ENCODE measurements at places on chromosomes 6 and 20.

DNA sequence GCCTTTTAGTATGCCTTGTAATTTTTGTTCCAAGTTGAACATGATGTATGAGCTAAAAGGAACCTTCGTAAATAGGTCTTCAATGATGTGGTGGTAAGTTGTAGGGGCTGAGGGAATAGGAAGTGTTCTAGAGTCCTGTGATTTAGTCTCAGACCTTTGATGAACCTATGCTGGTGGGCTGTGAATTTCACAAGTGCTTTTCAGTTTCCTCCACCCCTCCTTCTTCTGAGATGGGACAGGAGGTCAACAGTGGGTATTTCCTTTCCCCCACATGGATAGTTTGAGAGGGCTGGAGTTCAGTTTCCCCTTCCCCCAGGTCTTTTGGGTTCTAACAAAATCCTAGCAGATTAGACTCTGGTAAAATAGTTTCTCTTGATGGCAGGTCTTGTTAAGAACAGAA lies 121.0 kb upstream of the ATXN1 start:
- DNase-seq, result no peak

GRCh38 chr20:38545771-38546170 lies 35.2 kb upstream of the ADIG start:
- DNase-seq, result no peak

GRCh38 chr20:36162272-36162966 lies 7.9 kb downstream of the EPB41L1 start:
- DNase-seq, result no peak

DNA sequence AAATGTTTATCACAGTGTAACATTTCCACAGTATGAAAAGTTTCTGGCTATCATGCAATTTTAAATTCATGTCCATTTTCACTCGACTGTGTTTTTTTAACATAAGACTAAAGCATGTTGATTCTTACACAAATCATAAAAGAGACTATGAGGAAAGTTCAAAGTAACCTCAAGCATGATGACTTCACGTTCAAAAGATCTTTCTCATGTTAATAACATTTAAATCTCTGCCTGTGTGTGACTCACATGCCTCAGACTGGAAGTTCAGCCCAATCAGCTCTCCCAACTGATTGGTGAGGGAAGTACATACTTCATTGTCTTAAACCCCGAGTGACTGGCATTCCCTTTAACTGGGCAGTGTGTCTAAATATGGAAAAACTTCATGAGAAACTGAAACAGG lies 37.4 kb downstream of the ATXN1 start:
- no peak for DNase-seq

DNA sequence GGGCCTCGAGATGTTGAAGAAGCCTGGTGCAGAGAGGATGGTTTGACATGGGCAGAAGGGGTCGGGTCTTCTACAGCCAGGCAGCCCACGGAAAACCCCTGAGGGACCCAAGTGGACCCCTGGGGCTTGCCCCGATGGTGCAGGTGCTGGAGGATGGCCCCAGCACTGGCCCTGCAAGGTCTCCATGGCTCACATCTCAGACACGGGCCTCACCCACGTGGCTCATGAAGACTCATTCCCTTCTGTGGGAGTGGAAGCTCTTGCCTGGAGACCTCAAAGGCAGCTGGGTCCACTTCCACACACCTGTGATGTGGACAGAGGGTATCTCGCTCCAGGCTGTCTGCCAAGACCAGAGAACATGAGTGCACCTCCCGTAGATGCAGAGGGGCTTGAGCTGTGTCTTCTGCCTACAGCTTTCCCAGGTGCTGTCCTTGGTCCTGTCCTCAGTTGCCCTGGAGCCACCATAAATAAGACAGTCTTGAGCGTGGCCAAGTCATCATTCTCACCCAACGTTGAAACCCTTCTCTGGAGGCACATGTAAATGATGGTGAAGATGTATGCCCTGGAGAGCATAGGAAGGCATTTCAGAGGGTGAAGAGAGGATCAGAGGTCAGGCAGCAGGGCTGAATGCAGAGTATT lies 108.0 kb downstream of the SYNDIG1 start:
- no peak for DNase-seq

- DNase-seq, result no peak
Measured at GRCh38 chr6:81814370-81815076, 62.0 kb upstream of the TENT5A start.

DNA sequence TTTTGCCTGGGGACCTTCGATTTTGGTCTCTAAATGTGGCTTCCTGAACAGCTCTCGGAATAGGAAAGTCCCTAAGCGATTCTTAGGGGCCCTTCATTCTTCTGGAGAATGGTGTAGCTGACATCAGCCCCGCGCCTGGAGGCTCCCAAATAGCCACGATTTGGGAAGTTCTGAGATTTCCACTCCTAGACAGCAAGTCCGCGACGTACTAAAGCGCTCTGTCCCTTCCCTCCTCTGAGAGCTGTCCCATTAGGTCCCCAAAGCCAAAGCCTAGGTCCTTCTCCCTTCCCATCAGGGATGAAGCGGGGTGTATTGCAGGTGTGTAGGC lies 756 bp downstream of the MOXD1 start:
- no peak for DNase-seq

DNA sequence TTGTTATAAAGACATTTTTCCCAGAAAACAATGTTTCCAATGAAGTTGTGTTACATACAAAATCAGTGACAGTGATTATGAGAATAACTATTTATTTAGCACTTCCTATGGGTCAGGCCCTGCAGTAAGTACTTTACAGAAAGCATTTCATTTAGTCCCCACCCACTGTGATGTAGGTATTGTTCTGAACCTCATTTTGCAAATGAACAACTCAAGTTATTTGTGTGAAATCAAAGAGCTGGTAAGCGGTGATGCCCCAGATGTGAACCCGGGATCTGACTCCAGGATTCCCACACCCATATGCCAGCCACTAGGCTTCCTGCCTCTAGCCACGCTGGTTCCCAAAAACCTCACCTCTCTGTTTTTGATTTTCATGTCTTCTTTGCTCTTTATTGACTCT lies 30.9 kb downstream of the FAXC start:
- no peak for DNase-seq

DNA sequence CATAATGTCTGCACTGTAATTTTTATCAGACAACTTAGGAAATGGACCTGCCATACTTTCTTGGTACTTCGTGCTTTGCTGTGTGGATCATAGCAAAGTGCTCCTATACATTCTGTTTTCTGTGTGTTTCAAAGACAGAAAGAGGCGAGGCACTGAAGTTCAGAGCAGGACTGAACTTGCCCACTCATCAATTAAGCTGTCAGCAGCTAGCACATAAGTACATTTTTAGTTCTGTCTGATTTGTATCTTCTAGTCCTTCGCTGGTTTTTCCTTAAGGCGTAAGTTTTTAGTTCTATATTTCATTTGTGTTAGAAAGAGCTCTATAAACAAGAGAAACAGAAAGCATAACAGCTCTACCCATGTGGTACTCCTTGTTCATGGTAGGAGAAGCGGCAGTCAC lies 42.1 kb downstream of the MAP3K4 start:
- no peak for DNase-seq

DNA sequence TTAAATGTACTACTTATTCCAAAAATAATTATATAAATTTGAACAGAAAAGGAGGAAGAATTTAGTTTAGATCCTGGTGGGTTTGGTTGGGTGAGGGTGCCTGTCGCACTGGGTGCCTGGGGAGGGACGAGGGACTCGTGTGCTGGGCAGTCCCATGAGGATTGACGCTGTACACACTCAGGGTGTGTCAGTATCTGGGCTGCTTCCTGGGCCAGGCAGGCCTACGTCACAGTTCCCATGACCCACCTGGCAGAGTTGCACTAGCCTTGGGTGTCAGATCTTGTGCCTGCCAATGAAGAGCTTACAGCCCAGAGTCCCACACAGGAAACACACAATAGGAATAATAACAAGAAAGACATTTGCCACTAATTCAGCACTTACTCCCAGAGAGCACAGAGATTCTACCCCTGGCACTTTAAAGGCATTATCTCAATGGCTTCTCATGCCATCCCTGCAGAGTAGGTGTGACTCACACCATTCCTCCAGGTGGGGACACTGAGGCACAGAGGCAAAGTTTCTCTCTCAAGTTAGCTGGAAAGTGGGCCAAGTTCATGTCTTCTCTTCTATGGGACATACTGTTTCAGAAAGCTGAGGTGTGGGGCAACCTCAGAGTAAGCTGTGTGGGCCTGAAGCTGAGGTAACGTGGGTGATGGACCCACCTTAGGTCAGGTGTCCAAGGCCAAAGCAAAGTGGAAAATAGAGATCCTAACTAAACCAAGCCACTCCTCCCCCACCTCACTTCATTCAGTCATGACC lies 1.3 kb upstream of the SDCBP2 start:
- peak; percentile 43 for DNase-seq

DNA sequence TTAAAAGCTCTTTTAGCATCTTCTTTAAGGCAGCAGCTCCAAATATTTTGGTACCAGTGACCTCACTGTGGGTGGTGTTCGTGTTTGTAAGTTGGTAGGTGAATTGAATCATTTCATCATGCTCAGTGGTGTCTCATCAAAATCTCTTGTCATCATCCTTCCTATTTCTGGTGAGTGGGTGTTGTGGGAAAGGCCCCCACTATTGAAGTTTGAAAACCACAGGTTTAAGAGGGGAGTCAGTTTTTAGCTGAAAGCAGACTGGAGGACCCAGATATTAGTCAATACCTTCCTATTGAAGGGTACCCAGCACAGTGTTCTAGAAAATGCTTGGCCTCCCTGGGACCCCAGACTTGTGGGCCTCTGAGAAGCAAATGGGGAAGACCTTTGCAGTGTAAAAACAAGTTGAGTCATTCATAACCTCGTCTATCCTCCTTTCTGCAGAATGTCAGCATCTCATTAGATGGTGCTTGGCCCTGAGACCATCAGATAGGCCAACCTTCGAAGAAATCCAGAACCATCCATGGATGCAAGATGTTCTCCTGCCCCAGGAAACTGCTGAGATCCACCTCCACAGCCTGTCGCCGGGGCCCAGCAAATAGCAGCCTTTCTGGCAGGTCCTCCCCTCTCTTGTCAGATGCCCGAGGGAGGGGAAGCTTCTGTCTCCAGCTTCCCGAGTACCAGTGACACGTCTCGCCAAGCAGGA lies 3.7 kb downstream of the PIM1 start:
- DNase-seq, result peak; percentile 54

GRCh38 chr6:7249391-7249790 lies 63.6 kb downstream of the SSR1 start:
- no peak for DNase-seq

DNA sequence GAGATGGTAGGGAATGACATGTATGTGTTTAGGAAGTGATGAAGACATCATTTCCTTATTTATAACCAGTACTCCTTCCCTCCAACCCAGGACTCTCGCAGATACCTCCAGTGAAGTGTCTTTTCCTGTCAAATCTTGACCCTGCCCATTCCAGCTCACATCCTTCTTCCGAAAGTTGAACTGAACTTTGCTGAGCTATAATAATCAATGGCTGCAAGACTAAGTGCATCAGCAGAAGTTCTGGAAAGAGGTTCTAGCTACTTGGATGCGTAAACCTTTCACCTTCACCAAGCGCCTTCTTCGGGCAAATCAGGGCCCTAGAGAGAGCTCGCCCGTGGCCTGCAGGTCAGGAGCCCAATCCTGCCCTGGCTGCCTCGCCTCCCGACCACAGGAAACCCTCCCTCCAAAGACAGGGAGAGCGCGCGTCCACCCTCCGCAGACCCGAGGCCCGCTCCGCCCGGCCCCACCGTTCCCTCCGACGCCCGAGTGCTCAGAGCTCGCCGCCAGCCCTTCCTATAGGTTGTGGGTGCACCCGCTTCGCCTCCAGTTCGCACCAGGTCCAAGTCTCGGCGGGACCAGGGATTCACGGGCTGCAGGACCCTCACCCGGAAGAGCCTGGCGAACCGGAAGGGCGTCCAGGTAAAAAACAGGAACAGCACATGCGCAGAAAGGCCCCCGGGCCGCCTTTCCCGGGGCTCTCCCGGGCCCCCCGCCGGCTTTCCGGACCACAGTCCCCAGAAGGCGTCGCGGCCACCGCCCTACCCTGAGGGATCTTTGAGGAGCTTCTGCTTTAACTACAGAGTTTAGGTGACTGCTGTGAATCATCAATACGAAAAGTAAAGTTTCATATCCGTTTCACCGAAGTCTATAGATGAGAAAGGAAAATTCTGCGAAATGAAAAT lies at the start of gene ZNF334:
ZNF334 (minus strand) TSS at position 617 of the 902 bp plus-strand sequence. CDS start 1,457 bp downstream, outside the sequence.
- peak; percentile 73 for DNase-seq

DNA sequence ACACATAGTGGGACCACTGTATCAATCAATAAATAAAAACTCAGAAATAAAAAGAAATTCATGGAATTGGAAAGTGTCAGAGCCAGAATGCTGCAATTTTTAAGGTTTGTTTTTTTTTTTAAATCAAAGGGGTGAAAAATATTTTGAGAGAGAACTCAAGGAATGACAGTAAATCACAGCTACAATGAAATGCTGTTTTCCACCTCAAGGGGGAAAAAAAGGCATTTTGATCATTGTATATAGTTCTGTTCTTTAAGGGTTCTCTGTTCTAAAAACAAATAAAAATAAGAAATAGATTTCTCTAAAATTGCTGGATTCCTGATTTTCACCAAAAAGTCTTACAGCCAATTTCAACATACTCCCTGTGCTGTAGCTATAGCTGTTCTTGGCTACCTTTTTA lies 24.5 kb downstream of the FAXC start:
- no peak for DNase-seq

- DNase-seq, result no peak
Measured at GRCh38 chr6:160278311-160278710, 19.7 kb upstream of the SLC22A2 start.

DNA sequence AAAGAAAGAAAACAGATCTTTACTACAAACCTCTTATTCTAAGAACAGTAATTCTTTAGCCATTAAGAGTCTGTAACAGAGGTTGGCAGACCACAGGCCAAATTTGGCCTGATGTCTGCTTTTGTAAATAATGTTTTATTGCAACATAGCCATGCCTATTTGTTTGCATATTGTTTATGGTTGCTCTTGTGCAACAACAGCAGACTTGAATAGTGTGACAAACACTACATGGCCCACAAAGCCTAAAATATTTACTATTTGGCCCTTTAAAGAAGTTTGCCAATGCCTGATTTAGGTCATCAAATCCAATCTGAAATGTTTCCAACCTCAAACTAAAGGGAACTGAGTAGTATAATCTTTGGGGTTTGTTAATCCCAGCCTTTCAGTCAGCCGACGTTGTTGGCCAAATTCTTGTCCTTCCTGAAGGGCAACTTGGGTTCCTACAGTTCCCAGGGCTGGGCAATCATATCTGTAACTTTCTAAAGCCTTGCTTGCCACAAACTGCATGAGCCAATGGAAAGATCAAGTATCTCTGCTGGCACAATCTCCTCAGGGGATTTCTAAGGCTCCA lies 33.9 kb upstream of the TBC1D20 start:
- DNase-seq, result no peak

GRCh38 chr20:5154543-5154925 lies 27.7 kb downstream of the CDS2 start:
- no peak for DNase-seq

- DNase-seq, result no peak
Measured at GRCh38 chr6:69343851-69344250, 453.0 kb downstream of the LMBRD1 start.

- DNase-seq, result no peak
Measured at GRCh38 chr6:105292689-105293339, 110.1 kb downstream of the PREP start.

GRCh38 chr6:166587631-166588413 lies 1.3 kb upstream of the RAMACL start:
- DNase-seq, result peak; percentile 9

GRCh38 chr6:106446287-106446885 lies 85.9 kb downstream of the CRYBG1 start:
- no peak for DNase-seq

GRCh38 chr20:38207621-38208020 lies 42.6 kb upstream of the TGM2 start:
- no peak for DNase-seq

GRCh38 chr6:96626759-96627364 lies 63.9 kb downstream of the FHL5 start:
- DNase-seq, result no peak
